ENCODE measurements at places on chromosomes 4 and X.
A peak's percentile ranks its signal among the peaks of the same experiment; 100 is the strongest.

- DNase-seq: no peak
Observed at GRCh38 chr4:70452946-70453345, 19.1 kb upstream of the MUC7 start.

GRCh38 chrX:77953708-77954107 is 15.7 kb downstream of the PGAM4 start:
- no peak for DNase-seq

DNA sequence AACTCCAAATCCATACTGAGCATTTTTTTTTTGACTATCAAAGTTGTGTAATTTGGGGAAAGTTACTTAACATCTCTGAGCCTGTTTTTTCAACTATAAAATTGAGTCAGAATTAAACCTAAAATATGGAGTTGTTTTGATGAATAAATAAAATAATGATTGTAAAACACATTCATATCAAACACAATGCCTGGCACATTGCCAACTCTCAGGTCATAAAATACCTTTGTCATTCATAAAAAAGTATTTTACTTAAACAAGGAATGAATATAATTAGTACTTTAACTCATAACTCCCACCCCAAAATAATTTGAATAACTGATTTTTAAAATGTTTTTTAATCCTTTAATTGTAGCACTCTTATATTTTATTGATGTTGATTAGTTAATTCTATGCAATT is 3.8 kb upstream of the GPR174 start:
- DNase-seq: no peak

DNA sequence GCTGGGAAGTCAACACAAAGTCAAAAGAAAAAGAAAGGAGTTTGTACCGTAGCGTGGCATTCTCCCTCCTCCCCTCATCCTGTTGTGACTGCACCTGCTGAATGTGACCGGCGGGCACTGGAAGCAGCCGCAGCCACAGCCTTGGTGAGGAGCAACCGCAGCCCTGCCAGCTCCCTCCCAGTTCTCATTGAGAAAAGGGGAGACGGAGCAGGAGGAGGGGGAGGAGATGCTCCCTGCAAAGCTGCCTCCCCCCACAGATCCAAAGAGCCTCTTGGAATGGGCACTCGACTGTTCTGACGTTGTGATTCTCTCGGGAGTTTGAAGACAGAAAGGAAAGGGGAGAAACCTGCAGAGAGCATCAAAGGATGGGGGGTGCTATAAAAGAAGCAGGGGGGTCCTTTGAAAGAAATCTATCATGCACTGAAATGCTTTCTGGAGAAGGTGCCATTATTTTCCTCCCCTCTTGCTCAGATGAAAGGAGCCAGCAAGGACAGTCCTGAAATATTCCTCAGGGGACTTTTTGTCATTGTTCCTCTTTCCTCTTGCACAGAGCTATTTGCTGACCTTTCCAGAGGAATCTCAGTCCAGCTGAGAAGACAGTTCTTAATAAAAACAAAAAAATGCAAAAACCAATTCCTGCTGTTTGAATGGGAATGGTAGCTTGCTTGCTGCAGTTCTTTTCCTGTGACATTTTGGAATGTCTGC is 429.7 kb downstream of the MAPK10 start:
- peak; percentile 64 for DNase-seq

DNA sequence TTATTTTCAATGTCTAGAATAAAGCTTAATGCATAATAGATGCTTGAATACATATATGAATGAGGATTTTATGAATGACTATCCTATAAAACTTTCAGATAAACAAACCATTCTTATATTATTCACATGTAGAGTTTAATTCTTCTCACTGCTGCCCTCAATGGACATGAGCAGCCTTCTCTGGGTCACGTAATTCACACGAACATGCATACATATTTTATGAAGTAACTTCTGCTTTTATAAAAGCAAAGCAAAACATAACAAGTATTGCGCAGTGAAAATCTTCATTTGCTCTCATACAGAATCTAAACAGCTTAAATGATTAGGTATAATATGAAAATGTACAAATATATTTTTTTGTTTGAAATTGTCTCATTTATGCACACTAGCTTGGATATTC is 116.7 kb downstream of the TMA16 start:
- peak; percentile 8 for DNase-seq

GRCh38 chr4:81634766-81635549 is 163.3 kb upstream of the RASGEF1B start:
- DNase-seq: peak; percentile 37

- no peak for DNase-seq
Observed at GRCh38 chr4:55154933-55155332, 29.5 kb upstream of the KDR start.

GRCh38 chr4:41594432-41594831 is 56.5 kb downstream of the LIMCH1 start:
- no peak for DNase-seq

GRCh38 chr4:76334885-76335284 is 28.4 kb downstream of the STBD1 start:
- no peak for DNase-seq

GRCh38 chr4:173498023-173498422 is 32.0 kb downstream of the HAND2 start:
- DNase-seq: no peak

DNA sequence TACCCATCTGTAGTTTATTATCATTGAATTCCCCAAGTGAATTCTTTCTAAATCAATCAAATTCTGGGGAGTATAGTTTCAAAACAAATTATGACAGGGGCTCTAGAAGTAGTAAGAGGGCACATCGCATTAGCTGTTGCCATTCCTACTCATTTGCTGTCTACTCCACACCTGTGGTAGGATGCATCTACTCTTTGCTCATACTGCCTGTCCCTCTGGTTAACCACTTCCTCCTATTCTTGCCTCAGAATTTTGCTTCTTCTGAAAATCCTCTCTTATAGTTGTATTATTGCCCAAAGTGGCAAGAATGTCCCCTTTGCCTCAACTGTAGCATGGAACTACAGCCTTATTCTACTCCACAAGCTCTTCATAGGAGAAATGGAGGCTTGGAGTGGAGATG is 12.7 kb upstream of the DGKK start:
- no peak for DNase-seq

DNA sequence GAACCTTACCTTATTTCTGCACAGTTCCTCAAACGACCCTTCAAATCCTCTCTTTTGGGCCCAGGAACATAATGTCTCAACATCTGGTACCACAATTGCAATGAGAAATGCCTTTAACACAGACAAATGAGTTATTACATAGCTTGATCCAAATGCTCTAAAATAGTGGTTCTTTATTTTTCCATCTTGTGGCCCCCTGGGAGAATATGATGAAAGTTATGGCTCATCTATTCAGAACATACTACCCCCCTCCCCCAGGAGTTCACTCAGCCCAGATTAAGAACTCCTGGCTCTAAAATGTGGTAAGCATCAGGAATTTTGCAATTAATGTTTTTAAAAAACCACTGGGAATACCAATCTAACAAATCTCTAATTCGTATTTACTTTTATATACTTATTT is 23.9 kb upstream of the CENPU start:
- no peak for DNase-seq

- DNase-seq: no peak
Observed at GRCh38 chrX:69077895-69078455, 87.3 kb downstream of the PJA1 start.

GRCh38 chr4:1503583-1504471 is 97.6 kb upstream of the NKX1-1 start:
- no peak for DNase-seq

DNA sequence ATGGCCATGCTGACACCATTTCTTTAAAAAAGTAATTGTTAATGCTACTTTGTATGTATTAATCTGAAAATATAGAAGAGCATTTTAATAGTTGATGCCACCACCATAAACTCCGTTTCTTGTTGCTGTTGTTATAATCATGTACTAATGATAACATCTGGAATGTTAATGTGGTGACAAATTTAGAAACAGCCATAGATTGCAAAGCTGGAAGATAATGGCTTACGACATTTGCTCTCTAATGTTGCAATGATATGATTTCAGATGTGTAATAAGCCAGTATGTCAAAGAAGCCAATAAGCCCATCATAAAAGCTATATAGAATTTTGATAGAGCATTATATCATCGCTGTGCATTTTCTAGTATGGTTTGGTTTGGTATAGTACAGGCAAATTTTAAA is 579.4 kb upstream of the ZFP42 start:
- DNase-seq: no peak

DNA sequence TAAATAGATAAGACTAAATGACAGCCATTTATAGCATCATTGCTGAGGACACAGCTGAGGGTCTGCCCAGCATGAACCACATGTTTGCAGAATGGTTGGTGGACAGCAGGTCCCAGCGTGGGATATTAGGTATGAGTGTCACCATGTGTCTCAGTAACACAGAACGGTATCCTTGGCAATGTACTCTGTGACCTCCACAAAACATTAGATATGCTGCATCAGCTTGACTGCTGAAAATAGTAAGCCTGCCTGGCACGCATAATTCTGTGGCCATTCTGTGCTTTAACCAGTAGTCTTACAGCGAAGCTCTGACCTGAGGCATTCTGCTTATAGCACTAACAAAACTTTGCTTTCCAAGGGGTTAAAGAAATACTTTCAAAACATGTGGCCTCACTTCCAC is 32.0 kb downstream of the LIMCH1 start:
- DNase-seq: peak; percentile 62

GRCh38 chrX:52576946-52577345 is 60.1 kb upstream of the XAGE1B start:
- no peak for DNase-seq

GRCh38 chrX:11462136-11462535 is 168.9 kb downstream of the AMELX start:
- no peak for DNase-seq

Data from eye (tissue), 1 donor.